ENCODE measurements at places on chromosomes 13 and 19.

DNA sequence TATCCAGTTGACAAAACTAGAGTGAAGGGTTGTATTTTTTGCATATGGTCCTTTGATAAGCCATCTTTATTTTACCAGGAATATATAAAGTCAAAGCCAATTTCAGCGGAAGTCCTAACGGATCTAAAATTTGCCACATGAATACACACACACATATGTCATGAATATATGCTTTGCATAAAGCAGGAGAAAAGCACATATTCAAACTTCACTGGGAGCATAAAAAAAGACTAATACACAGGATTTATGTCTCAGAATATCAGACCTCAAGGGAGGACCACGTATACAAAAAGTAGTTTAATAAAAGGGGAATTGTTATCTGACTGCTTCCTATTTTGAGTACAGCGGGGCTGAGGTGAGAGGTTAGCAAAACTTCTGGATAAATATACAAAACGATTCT lies 308.7 kb downstream of the PCDH9 start:
- DNase-seq = no peak

DNA sequence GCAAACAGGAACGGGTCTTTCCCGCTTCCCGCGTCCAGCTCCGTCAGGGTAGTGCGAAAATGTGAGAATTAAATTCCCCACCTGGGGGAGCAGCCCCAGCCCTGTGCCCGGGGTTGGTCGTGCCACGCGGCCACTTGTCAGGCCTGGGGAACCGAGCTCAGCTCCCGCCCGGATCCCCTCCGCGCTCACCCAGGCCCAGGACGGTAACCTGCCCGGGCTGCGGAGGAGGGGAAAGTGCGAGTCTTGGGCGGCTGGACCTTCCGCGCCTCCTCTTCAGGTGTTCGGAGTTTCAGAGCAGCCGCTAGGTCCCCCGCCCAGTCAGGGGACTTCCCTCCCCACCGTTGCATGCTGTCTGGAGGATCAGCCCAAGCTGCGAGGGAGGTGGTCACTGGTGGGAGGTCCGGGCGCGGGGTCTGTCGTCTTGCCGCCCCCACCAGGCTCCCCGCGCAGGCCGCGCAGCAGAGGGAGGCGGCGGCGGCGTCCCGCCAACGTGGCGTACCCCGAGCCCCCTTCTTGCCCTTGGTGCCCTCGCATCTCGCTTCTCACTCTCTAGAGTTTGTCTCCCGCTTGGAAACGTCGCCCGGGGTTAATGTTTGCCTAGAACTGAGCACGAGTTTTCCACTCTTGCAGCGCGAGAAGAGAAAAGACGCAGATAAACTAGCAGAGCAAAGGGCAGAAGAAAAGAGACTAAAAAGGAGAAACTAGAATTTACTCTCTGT lies 8.1 kb downstream of the URAD start:
- no peak for DNase-seq

DNA sequence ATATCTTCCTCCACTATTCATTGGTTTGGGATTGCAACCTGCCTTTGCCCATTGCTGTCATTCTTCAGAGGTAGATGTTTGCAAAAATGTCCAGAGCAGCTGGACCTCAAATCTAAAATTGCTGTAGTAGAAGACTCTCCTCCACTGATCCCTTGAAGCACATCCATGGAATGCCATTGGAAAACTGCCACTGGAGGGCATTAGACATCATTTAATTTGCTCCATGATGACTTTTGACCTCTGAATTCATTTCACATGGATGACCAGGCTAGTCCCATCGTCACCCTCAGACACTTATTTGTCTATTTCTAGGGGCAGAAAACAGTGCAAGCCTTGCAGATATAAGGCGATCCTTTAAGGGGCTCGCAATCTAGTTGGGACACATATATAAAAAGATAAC lies 33.9 kb upstream of the FLT1 start:
- DNase-seq = no peak

DNA sequence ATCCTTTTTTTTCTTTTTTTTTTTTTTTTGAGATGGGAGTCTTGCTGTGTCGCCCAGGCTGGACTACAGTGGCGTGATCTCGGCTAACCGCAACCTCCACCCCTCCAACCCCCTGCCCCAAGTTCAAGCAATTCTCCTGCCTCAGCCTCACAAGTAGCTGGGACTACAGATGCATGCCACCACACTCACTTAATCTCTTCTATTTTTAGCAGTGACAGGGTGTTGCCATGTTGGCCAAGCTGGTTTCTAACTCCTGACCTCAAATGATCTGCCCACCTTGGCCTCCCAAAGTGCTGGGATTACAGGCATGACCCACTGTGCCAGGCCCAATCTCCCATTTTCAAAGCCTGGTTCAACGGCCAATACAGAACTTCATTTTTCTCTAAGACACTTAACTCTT lies 9.1 kb downstream of the FOXO1 start:
- DNase-seq = no peak

- DNase-seq = no peak
Observed at GRCh38 chr13:29101409-29101808, 281.3 kb downstream of the MTUS2 start.

- DNase-seq = no peak
Observed at GRCh38 chr19:54179262-54179852, 6.4 kb upstream of the TMC4 start.

GRCh38 chr13:49597043-49597641 lies 11.8 kb upstream of the RCBTB1 start:
- no peak for DNase-seq

- no peak for DNase-seq
Observed at GRCh38 chr13:104008541-104009435, 942.6 kb upstream of the SLC10A2 start.

- no peak for DNase-seq
Observed at GRCh38 chr13:25281935-25282332, 5.4 kb downstream of the MTMR6 start.

DNA sequence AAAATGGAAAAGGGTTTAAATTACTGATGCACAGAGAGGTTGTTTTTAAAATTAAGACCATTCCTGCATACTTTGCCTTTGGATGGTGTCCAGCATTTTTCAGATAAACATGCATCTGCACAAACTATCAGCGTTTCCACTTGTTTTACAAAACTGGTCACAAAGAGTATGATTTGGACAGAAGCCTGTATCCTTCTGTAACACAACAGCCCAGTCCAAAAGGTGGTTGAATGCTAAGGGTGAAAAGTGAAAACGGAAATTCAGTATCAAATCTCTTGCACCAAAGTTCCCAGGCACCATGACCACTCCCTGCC lies 21.7 kb upstream of the DOCK9 start:
- peak; percentile 13 for DNase-seq

- no peak for DNase-seq
Observed at GRCh38 chr13:42011601-42012350, 36.7 kb upstream of the DGKH start.

GRCh38 chr19:57210381-57210780 lies 19.1 kb downstream of the ZNF264 start:
- no peak for DNase-seq
